Hepatic stellate cell (primary cell): ENCODE measurements at places on chromosomes 2 and 18.

DNA sequence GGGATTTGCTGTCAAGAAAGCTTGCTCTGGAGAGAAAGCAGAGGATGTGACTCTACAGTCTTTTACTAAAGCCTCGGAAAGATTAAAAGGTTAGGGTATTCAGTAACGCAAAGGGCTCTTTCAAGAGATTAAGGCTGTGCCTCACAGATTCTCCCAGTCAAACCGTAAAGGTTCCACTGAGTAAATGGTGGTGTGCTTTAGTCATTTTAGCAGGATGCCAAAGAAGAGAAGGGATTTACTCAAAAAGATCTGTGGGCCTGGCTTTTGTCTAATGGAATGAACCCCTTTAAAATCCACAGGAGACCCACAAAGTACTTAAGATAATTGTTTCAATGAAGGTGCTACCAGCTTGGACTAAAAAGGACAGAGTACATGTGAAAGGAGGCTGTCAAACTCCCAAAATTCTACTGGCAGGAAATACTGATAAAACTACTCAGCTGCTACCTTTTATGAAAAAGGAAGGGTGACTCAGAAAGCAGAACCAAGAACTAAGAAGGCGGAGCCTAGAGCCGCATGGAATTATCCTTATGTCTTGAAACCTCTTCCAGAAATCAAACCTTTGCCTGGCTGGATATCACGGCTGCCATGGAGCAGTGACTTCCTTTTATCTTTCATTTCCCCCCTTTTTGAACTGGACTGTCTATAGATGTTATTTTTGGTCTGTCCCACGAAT is 670.2 kb upstream of the ZEB2 start:
- no peak for DNase-seq

DNA sequence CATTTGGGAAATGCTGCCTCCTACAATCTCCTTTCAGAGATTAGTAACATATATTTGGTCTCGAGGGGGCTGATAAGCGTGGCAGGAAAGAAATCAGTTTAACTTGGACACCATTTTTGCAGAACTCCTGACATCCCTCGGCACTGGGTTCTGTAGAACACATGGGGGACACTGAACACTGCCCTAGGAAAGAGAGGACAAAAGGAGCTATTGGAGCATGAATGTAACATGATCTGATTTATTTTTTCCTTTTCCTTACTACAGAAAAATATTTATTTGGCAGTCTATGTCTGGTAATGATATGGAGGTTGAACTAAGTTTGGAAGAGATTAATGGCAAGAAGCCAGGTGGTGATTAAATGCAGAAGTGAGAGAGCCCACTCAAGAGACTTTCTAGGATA is 153.8 kb downstream of the AFF3 start:
- no peak for DNase-seq

GRCh38 chr2:156423674-156424282 is 12.4 kb upstream of the GPD2 start:
- no peak for DNase-seq

DNA sequence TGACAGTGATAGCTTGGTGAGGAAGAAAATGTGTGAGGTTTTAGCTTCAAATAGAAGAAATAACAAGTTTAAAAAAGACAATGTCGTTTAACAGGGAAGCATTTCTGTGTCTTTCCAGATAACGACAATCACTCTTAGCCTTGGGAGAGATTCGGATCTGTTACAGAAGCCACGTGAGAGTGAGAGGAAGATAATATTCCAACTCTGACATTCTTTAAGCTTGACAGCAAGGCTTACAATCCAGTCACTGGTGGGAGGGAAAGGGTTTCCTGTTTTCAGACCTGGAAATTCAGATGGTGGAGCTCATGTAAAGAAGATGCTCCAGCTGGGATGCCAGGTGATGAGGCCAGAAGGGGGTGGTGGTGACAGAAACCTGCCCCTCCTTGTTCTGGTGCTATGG is 30.8 kb downstream of the FBXO48 start:
- DNase-seq, result peak; percentile 34

DNA sequence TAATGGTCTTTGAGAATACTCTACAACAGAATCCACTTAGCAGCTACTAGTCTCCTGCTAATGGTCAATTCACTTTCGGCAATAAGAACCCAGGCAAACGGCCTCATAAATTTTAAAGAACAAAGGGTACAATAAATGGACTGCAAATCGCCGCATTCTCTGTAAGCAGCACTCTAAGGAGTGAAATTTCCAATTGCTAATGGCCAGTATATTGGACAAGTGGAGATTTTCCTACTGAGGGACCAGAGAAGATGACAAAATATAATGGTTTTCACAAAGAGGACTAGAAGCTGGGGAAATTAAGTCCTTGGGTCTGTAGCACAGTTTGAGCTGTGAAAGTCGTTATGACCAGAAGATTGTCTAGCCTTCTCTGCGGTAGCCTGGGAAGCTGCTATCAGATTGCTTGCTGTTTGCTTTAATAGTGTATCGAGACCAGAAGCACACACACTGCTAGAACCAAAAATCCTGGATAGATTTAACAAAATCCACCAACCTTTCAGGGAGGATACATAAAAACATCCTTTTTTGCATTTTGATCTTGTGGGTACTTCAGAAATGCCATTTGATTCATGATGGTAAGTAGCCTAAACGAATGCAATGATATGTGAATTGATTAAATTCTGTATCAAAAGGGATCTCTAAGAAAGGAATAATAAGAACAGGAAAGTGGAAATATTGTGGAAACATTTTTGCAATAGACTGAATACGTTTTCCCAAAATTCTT is 53.6 kb upstream of the ATP8B1 start:
- DNase-seq, result no peak

GRCh38 chr2:61707984-61708852 is 145.6 kb downstream of the FAM161A start:
- no peak for DNase-seq

- DNase-seq, result no peak
These were observed 56.8 kb downstream of the POLR1A start for GRCh38 chr2:86048888-86049287.

GRCh38 chr2:109330056-109330455 is 201.1 kb downstream of the SH3RF3 start:
- DNase-seq, result peak; percentile 46
